ENCODE measurements at places on chromosomes 11 and 22.

- DNase-seq = no peak
Measured at GRCh38 chr11:65471447-65471891, 27.4 kb upstream of the MALAT1 start.

DNA sequence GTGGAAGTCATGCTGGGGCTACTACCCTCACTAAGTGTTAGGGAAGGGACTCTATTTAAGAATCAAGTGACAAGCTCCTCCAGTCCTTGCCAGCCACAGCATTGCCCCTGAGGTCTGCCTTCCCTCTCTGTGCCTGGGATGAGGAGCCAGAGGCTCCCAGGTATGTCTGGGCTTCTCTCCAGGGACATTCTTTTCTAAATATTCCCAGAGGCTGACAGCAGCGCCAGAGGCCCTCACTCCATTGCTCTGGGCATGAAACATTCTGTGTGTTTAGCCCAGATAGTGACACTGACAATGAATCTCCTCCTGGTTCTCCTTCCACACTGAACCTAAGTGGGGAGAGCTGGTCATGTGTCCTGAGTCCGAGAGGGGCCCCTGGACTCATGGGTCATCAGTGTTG lies 2.2 kb downstream of the OR51E1 start:
- no peak for DNase-seq

DNA sequence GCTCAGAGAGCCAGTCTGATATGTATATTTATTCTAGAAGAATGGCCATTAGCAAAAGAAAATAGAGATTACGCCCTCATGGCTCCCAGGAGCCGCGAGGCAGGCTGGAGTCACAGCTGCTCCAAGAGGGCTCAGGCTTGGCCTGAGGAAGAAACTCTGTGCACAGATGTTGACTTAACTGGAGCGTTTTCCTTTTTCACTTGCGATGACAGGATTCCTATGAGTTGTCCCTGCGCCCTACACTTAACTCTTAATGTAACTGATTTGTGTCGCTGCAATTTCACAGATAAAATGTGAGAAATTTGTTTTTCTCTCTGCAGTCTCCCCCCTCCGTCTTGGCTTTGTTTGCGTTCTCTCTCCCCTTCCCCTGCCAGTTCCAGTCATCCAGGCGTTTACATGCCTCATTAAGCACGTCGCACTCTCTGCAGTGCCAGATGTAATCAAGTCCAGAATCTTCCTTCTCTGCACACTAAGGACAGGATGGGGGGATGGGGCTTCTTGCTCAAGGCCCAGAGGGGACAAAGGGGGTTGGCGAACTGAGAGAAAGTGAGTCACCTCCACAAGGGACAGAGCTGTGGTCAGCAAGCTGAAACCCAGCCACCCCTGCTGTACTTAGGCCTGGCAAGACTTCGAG lies 1060.1 kb downstream of the NTM start:
- no peak for DNase-seq

- DNase-seq = no peak
Measured at GRCh38 chr11:125088576-125089455, 22.6 kb downstream of the TMEM218 start.

DNA sequence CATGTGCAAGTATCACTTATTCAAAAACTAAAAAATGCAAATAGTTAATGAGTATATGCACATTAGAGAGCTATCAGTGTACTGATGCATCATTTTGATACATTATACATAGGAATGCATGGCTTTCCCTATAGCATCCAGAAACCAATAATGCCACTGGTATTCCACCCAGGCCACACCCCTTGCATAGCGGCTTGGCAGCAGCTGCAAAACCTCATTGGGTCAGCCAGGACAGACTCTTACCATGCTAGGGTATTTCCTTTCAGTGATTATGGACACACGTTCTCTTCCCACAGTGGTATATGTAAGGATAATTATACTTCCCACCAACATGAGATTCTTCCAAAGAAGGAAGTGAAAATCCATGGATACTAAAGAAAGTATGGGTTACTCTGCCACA lies 145.9 kb upstream of the PITPNB start:
- no peak for DNase-seq

DNA sequence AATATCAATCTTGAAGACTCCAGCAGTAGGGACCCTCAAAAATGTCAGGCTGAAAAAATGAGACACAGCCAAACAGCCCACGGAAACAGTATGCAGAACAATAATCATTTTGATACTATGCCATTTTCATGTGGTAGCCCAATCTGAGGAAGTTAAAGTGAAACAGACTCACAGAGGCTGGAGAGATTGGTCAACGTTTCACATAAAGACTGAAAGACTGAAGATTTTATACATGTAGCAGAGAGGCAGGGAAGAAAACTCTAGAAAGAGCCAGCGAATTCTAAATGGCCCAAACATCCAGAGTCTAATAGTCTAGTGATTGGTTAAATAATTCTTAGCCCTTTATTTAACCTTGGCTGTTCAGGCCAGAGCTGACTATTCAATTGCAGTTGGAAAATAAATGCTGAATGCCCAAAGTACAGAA lies 49.4 kb downstream of the MAML2 start:
- DNase-seq = no peak

- no peak for DNase-seq
Measured at GRCh38 chr11:36388951-36389350, 92.9 kb downstream of the PRR5L start.

- no peak for DNase-seq
Measured at GRCh38 chr11:96095884-96096303, 172.0 kb upstream of the MTMR2 start.

- no peak for DNase-seq
Measured at GRCh38 chr11:61362542-61362875, 335 bp downstream of the TMEM138 start.

DNA sequence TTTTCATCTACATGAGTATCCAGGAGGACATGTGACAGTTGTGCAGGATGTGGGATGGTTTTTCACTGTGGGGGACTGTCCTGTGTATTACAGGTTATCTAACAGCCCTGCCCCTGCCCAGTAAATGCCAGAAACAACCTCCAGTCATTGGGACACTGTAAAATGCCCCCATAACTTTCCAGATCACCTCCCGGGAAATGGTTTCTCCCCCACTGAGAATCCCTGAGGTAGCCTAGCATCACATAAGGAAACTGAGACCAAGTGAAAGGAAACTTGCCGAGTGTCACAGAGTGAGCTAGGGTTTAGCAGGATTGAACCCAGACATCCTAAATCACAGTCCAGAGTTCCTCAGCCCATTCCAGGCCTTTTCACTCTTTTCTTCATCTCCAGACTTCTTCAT lies 48.3 kb upstream of the SLC6A5 start:
- no peak for DNase-seq

GRCh38 chr11:78715639-78716311 lies 141.1 kb upstream of the NARS2 start:
- no peak for DNase-seq

- no peak for DNase-seq
Measured at GRCh38 chr11:35539781-35540281, 14.4 kb upstream of the PAMR1 start.

DNA sequence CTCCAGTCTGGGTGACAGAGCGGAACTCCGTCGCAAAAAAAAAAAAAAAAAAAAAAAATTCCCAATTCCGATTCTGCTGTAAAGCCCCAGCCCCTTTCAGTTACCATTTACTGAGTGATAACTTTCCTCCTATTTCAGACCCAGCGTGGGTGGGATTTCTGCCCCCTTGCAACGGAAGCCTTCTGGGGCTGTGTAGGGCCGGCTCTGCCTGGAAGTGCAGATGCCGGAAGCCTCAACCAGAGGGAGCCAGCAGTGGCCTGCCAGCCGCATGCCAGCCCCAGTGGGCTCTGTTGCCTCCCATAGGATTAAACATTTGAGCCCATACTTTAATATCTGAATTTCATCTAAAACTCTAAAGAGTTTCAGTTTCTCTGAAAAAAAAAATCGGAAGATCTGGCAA lies 60.0 kb upstream of the NUP50 start:
- DNase-seq = no peak

DNA sequence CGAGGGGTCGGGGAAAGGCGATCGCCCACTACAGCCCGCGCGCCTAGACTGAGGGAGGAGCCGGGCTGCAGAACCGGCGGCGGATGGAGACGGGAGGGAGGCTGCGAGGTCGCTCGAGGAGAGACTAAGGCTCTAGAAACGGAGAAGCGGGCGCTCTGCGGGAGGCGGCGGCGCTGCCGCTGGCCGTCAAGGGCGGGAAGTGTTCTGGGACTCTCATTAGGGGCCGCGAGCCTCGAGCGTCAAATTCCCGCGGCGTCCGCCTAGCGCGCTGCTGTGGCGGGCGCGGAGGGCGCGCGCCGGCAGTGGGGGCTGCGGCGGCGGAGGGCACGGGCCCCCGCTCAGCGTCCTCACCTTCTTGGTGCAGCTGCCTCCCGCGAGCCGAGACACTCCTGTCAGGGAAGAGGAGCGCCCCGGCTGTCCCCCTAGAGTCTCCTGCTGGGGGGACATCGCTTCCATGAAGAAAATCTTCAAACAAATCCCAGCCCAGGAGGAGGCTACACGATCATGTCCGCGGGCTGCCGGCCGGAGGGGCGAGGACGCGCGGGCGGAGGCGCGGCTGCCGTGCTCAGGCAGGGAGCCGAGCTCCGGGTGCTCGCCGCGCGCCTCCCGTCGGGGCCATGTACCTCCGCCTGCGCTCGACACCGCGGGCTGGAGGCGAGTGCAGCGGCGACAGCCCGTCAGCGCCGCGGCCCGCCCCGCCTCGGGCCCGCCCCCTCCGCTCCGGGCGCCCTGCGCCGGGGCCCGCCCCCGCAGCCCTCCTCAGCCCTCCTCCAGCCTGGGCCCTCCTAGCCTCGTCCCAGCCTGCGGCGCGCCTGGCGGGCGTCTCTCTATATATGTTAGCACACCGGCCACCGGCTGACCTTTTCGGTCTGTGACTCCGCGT lies at the start of gene ARHGAP20:
TSS of gene ARHGAP20 (minus strand) at position 662 of the 883 bp plus-strand sequence. CDS start at position 456, 206 bp downstream.
- peak; percentile 66 for DNase-seq

All from memory B cell (primary cell).